Activated CD4-positive, alpha-beta memory T cell treated with anti-CD3 and anti-CD28 coated beads, Interleukin-2, amount 10 ng/mL, durations not matched to agents 7 days and 5 days (primary cell): ENCODE measurements at places on chromosomes 4 and X. TPM values are rescaled to one million over a fixed set of nuclear protein-coding genes. Genes with fewer than 3 reads are reported as not detected.

DNA sequence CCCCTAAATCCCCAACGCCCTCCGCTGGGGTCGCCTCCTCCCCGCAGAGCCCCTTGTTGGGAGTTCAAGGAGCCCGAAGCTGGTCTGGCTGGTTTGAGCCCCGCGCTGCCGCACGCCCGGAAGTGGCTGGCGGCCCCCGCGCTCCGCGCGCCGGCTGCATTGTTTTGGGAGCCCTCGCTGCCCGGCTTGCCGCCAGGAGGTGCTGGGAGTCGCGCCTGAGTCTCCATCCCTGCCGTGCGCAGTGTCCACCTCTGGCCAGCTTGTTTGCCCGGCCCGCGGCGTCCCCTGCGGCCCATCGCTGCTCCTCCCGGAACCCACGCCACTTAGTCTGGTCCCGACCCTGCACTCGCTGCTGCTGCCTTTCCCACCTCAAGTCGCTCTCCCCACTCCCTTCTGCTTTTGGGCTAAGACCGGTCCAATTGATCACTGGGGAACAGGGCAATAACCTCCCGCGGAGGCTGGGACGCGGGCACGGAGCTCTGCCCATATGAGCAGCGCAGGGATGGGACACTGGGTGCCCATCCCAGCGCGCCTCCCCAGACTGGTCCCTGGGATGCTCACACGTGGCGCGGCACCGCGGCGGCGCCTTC, 2.2 kb upstream of the SFRP2 start:
- H3K27me3 ChIP-seq, result peaks cover 90% of the 10 kb centered on the region
- peaks cover 4% of the 10 kb centered on the region for H3K36me3 ChIP-seq
- H3K27ac ChIP-seq, result no peak overlapping the region
- no peak overlapping the region for H3K4me3 ChIP-seq
- peaks cover 25% of the 10 kb centered on the region for H3K4me1 ChIP-seq
- DNase-seq, result no peak

GRCh38 chr4:46392421-46392820, 2.5 kb upstream of the GABRA2 start:
- H3K36me3 ChIP-seq, result no peaks in the 10 kb centered on the region
- no peak for DNase-seq
- H3K4me3 ChIP-seq, result no peak overlapping the region
- H3K27me3 ChIP-seq, result peaks cover 28% of the 10 kb centered on the region

The GSTCD gene
- total RNA-seq, result 13.8 TPM

The PORCN gene
- 29.2 TPM for total RNA-seq

- no peak for DNase-seq
- peaks cover 51% of the 10 kb centered on the region for H3K27me3 ChIP-seq
- H3K36me3 ChIP-seq, result no peaks in the 10 kb centered on the region
Observed at GRCh38 chr4:174222266-174222872, 61.1 kb downstream of the FBXO8 start.

The PCDH10 gene
- total RNA-seq, result not detected

DNA sequence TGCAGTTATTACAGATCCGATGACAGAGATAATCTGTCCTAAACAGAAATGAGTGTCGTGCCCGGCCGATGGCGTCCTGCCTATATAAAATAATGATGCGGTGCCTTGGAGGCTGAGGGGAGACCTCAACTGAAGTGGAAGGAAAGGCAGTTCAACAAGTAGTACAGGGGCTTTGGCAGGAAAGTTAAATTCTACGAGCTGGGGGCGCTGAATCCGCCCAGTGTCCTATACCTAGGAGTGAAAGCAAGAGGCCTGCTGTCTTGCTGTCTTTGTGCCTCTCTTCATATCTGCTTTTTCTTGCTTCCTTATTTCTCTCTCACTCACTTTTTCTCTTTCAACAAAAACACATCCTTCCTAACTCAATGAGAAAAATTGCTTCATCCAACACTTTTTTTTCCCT, 82.2 kb upstream of the PRPS2 start:
- no peak overlapping the region for H3K27ac ChIP-seq
- peaks cover 2% of the 10 kb centered on the region for H3K27me3 ChIP-seq
- DNase-seq, result peak; percentile 21
- no peaks in the 10 kb centered on the region for H3K36me3 ChIP-seq

The MAGEH1 gene
- 16.1 TPM for total RNA-seq

DNA sequence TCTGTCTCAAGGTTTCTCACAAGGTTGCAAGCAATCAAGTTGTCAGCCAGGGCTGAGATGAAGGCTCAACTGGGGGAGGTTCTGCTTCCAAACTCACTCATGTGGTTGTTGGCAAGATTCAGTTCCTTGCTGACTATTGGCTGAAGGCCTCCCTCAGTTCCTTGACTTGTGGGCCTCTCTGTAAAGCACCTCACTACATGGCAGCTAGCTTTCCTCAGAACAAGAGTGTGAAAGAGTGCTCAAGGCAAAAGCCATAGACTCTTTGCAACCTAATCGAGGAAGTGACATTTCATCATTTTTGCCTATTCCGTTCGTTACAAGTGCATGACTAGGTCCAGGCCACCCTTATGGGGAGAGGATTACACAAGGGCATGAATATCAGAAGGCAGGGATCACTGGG, 52.0 kb downstream of the CXorf58 start:
- peaks cover 7% of the 10 kb centered on the region for H3K4me1 ChIP-seq
- peak overlapping the region; percentile 8 for H3K27ac ChIP-seq
- H3K4me3 ChIP-seq, result no peak overlapping the region
- H3K36me3 ChIP-seq, result no peaks in the 10 kb centered on the region

DNA sequence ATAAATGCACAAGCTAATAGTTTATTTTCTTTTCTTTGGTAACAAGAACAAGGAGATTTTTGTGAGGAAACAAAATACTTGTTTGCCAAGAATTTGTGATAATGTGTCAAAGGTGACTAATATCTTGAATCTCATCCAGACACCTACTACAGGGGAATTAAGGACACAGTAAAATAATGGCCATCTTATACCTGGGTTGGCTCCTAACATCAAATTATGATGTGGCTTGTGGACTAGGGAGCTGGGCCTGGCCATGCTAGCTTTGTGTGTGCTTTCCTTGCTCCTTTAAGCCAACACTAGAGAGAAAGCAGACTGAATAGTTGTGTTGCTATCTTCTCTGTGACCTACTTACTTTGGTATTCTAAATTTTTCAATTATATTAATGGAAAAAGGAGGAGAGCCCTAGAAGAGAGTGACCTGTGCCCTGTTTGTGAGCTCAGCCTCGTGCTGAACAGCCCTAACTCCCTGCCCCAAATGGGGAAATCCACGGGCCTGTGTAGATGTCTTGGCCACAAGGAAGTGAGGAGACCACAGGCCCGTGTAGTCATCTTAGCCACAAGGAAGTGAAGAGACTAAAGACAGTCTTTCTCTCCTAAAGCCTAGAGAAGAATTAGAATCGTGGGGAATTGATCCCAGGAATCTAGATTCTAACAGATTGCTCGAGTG, 23.3 kb downstream of the ARHGAP24 start:
- H3K27me3 ChIP-seq, result no peaks in the 10 kb centered on the region
- H3K4me3 ChIP-seq, result no peak overlapping the region
- H3K36me3 ChIP-seq, result no peaks in the 10 kb centered on the region
- H3K4me1 ChIP-seq, result no peaks in the 10 kb centered on the region

The SSX4 gene
- not detected for total RNA-seq

The SOWAHD gene
- total RNA-seq, result 1.9 TPM

The SPANXB1 gene
- not detected for total RNA-seq

GRCh38 chr4:10024303-10024702, 3.0 kb upstream of the SLC2A9 start:
- no peak overlapping the region for H3K4me3 ChIP-seq
- DNase-seq, result no peak
- H3K4me1 ChIP-seq, result peaks cover 5% of the 10 kb centered on the region
- no peaks in the 10 kb centered on the region for H3K36me3 ChIP-seq
- peaks cover 13% of the 10 kb centered on the region for H3K27me3 ChIP-seq
- no peak overlapping the region for H3K27ac ChIP-seq

- no peaks in the 10 kb centered on the region for H3K27me3 ChIP-seq
- H3K4me1 ChIP-seq, result peaks cover 41% of the 10 kb centered on the region
- no peak for DNase-seq
- H3K36me3 ChIP-seq, result peaks cover 32% of the 10 kb centered on the region
Observed at GRCh38 chr4:153479101-153479500, 12.9 kb downstream of the TMEM131L start.

DNA sequence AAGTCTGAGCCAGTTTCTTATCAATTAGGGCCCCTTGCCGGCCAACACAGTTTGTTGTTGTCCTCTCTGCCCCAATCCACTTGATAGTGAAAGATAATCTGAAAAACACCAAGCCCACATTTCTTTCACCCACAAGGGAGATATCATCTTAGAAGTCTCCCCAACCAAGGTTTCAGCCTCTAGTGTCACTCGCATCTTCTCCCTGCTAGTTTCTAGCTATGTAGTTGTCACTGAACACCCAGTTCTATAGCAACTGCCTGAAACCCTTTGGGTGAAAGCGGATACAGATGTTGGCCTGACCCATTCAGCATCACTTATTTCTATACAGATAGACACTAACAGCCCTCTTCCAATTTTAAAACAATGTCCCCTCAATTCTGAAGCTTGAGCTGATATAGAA, 116.3 kb downstream of the BMP15 start:
- peaks cover 2% of the 10 kb centered on the region for H3K27me3 ChIP-seq
- H3K4me3 ChIP-seq, result no peak overlapping the region
- no peak overlapping the region for H3K27ac ChIP-seq
- no peak for DNase-seq

- H3K4me3 ChIP-seq, result no peak overlapping the region
- H3K27ac ChIP-seq, result no peak overlapping the region
- peaks cover 39% of the 10 kb centered on the region for H3K4me1 ChIP-seq
- H3K36me3 ChIP-seq, result peaks cover 22% of the 10 kb centered on the region
- no peak for DNase-seq
Observed at GRCh38 chrX:48470833-48471118, 716 bp upstream of the SLC38A5 start.

- no peaks in the 10 kb centered on the region for H3K27me3 ChIP-seq
- H3K4me1 ChIP-seq, result no peaks in the 10 kb centered on the region
- H3K27ac ChIP-seq, result no peak overlapping the region
- no peaks in the 10 kb centered on the region for H3K36me3 ChIP-seq
- no peak overlapping the region for H3K4me3 ChIP-seq
- no peak for DNase-seq
Observed at GRCh38 chr4:33386764-33387163, 2666.6 kb downstream of the PCDH7 start.

The ADH1B gene
- total RNA-seq, result not detected

The CENPI gene
- total RNA-seq, result 25.9 TPM

- no peak for DNase-seq
- H3K4me1 ChIP-seq, result no peaks in the 10 kb centered on the region
- peaks cover 4% of the 10 kb centered on the region for H3K27me3 ChIP-seq
- no peaks in the 10 kb centered on the region for H3K36me3 ChIP-seq
- H3K4me3 ChIP-seq, result no peak overlapping the region
- H3K27ac ChIP-seq, result no peak overlapping the region
Observed at GRCh38 chr4:129369361-129370010, 273.5 kb downstream of the C4orf33 start.

DNA sequence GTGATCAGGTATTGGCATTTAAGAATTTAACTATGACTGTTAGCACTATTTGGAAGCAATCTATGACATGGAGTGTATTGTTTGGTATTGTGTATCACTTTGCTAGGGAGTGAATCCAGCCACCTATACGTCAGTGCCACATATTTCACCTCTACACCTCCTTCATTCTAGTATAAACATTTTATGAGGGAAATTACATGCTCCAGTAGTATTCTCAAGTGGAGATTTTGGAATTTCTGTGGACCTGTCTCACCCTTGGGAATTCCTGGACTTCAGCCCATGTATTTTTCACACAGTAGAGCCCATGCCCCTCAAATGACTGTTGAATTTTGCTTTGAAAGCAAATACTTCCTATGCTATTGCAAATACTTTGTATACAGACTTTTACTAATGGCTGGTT, 11.3 kb downstream of the BST1 start:
- H3K36me3 ChIP-seq, result no peaks in the 10 kb centered on the region
- H3K4me3 ChIP-seq, result no peak overlapping the region
- no peaks in the 10 kb centered on the region for H3K4me1 ChIP-seq
- H3K27ac ChIP-seq, result no peak overlapping the region

The SLC7A11 gene
- total RNA-seq, result 7.1 TPM

DNA sequence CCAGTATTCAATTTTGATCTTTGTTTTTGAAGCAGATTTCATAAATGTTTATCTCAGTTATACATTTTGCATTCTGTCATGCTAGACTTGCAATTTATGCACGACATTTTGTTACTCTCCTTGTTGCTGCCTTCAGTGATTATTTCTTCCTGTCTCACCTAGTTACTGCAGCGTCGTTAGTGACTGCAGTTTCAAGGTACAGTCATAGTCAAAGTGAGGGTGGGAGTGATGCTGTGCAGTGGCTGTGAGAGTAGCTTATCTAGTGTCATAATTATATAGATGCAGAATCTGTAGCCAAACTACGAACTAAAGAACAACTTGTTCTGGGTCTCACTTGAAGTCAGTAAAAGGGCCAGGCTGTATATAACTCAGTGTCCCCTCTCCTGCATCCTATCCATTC, 69.8 kb downstream of the GPR101 start:
- peak overlapping the region; percentile 40 for H3K27ac ChIP-seq
- H3K4me1 ChIP-seq, result peaks cover 17% of the 10 kb centered on the region
- H3K4me3 ChIP-seq, result no peak overlapping the region
- no peaks in the 10 kb centered on the region for H3K27me3 ChIP-seq
- no peaks in the 10 kb centered on the region for H3K36me3 ChIP-seq

The FAM241A gene
- total RNA-seq, result 1.4 TPM

- peak within 1 kb of the TSS; percentile 61 for H3K4me3 ChIP-seq
- H3K27me3 ChIP-seq, result peaks cover 13% of the 10 kb centered on the region
- H3K4me1 ChIP-seq, result peaks cover 3% of the 10 kb centered on the region
- no peak within 1 kb of the TSS for H3K27ac ChIP-seq
- H3K36me3 ChIP-seq, result no peaks in the 10 kb centered on the region
- no peak for DNase-seq
Observed at GRCh38 chrX:135421932-135422809, at the start of gene SMIM10L2A. TSS of gene SMIM10L2A (plus strand) at chrX:135421944. CDS start at chrX:135422132, 188 bp downstream.

DNA sequence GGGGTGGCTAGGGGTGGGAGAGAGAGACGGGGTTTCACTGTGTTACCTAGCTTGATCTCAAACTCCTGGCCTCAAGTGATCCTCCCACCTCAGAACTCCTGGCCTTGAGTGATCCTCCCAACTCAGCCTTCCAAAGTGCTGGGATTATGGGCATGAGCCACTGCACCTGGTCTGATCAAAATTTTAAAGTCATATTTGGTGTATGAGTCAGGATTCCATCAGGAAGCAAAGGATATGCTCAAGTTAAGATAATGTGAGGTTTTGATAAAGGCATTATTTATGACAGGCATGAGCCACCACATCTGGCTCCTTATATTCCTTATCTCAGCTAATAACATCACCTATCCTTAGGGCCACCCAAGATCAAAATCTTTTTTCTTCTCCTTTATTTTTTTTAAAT, 182.0 kb downstream of the SLC4A4 start:
- no peak overlapping the region for H3K4me3 ChIP-seq
- H3K27me3 ChIP-seq, result no peaks in the 10 kb centered on the region
- no peak for DNase-seq
- no peak overlapping the region for H3K27ac ChIP-seq

The STS gene
- 1.3 TPM for total RNA-seq

DNA sequence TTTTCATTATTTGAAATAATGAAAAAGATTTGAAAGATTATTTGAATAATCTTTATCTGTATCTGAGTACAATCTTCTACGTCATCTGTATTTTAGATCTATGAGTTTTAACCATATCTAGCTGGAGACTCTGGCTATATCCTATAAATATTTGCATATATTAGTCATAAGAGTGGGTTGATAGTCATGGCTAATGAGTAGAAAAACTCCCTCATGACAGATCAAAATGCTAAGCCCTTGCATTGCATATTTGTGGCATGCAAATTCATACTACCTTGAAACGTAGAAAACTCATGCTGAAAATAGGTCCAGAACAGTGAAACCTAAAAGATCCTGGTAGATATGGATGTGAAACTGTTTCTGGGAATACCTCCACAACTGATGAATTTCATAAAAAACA, 291.3 kb downstream of the GALNTL6 start:
- no peaks in the 10 kb centered on the region for H3K4me1 ChIP-seq
- H3K4me3 ChIP-seq, result no peak overlapping the region
- H3K27ac ChIP-seq, result no peak overlapping the region
- no peak for DNase-seq
